ENCODE measurements at places on chromosomes 12 and 14.

DNA sequence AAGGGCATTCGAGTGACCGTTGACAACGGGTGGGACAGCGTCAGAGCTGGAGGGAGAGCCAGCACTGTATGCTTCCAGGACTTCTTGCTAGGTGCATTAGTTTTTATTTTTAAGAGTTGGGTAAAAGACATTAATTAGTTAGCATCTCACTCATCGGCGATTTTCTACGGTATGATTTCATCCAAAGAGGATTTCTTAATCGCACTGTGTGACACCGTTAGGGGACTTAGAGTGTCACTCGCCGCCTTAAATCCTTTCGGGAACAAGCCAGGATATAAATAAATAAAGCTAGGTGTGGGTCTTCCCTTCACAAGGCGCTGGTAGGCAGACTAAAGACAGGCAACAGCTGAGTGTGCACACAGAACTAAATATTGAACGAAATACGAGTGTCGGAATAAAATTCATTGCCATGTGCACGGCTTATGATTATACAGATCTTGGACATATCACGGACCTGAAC is 869 bp upstream of the NOVA1 start:
- DNase-seq, result no peak

DNA sequence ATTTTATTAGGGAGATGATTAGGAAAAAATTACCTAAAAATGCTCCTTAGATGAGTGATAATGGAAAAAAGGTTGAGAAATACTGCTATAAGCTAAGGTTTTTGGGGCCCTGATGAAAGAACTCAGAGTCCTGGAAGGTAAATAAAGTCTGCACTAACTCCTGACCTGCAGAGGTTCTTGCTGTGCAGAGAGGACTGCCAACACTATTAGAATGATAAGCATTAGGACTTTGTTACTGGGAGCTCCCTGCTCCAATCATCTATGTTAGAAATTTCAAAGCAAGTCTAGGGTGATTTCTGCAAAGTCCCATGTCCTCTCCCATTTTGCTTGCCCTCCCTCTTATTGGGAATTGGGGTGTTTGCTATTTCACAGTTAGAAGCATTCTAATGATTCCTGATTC is 112.2 kb downstream of the SMOC1 start:
- no peak for DNase-seq

DNA sequence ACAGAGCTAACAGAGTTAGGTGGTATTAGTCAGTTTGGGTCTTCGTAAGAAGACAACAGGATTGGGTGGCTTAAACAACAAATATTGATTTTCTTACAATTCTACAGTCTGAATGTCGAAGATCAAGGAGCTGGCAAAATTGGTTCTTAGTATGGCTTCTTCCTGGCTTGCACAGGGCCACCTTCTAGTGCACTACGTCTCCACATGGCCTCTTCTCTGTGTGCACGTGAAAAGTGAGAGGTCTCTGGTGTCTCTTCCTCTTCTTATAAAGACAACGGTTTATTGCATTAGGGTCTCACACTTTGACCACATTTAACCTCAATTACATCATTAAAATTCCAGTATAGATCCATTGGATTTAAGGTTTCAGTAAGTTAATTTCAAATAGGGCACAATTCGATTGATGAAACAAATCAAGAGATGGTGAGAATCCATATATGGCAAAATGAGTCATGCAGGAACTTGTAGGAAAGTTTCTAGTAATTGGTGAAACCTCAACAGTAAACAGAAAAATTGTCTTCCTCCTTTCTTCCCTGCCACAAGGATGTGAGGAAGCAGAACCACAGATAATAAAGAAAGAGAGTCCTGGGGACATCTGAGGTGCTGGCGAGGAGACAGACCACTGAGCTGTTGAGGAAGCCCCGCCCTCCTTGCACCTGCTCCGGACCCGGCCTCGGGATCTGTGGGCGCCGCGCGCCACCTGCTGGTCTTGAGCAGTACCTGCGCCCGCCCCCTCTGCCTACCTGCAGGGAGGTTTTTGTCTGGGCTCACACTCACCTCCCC is 846.7 kb downstream of the TMEM121 start:
- no peak for DNase-seq

GRCh38 chr12:76586764-76587395 is 27.3 kb upstream of the OSBPL8 start:
- no peak for DNase-seq

- DNase-seq, result peak; percentile 88
These were observed 206.2 kb upstream of the RGS6 start for GRCh38 chr14:71725922-71726579.

DNA sequence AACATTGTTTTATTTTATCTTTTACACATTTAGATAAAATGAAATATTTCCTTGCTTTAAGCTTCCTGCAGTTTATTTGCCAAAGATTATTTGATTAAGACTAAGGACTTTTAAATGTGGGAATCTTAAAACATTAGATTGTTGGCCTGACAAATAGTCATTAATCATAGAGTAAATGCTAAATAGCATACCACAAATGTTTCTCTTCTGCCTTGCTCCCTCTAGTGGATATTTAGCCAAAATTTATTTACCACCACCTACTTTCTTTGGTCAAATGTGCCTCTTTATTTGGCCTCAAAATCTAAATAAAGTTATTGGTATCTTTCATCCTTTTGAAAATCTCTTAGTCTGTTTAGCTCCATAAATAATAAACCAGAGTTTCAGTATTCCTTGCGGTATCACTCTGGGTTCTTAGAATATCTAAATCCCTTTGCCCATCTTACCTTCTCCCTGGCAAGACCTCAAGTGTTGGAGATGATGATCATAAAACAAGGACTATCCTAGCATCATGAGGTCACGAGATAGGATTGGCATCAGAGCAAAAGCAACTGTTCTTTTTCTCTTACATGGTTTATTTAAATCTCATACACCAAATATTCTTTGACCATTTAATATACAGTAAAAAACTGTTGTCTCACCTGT is 150.6 kb upstream of the AEBP2 start:
- no peak for DNase-seq

GRCh38 chr12:25859976-25860375 is 98.5 kb upstream of the RASSF8 start:
- no peak for DNase-seq

DNA sequence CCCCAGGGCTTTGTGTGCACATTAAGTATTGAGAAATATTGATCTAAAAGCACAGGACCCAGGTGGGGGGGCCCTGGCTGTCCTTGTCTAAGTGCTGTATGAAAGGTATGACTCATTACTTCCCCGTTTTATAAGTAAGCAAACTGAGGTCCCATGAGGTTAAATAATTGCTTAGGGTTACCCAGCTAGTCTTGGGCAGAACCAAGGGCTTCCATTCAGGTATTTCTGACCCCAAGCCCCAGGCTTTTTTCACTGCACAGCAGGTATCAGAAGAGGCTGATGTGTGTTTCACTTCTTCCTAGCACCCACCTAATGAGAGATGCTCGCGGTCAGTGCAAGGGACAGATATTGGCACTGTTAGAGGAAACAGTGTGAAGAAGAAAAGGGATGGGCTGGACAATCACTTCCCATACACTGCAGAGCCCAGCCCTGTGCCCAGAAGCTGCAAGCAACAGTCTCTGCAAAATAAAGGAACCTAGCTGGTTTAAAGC is 4.7 kb upstream of the TC2N start:
- no peak for DNase-seq

- DNase-seq, result no peak
These were observed 17.8 kb upstream of the MEG3 start for GRCh38 chr14:100807979-100808734.

GRCh38 chr12:124680863-124681778 is 113.7 kb upstream of the NCOR2 start:
- peak; percentile 94 for DNase-seq

DNA sequence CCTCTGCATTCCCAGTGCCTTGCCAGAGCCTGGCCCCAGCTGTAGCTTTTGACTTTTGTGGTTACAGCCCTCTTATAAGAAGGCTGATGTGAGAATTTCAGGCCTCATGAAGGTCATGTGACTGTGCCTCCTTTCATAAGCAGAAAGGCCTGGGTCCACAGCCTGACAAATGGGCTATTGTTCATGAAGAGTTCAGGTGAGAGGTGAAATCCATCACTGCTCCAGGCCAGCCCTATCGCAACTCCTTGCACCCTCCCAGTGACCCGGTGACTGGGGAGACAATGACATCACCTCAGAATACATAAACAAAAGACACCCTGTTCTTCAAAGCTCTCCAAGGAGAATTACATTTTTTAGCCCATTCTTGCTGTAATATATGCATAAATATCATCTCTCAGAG is 321.5 kb downstream of the PCNX1 start:
- DNase-seq, result peak; percentile 22

GRCh38 chr12:8989413-8989812 is at the start of gene KLRG1:
TSS of gene KLRG1 (plus strand) at chr12:8989546. CDS start at chr12:8989636, 90 bp downstream.
- DNase-seq, result no peak

DNA sequence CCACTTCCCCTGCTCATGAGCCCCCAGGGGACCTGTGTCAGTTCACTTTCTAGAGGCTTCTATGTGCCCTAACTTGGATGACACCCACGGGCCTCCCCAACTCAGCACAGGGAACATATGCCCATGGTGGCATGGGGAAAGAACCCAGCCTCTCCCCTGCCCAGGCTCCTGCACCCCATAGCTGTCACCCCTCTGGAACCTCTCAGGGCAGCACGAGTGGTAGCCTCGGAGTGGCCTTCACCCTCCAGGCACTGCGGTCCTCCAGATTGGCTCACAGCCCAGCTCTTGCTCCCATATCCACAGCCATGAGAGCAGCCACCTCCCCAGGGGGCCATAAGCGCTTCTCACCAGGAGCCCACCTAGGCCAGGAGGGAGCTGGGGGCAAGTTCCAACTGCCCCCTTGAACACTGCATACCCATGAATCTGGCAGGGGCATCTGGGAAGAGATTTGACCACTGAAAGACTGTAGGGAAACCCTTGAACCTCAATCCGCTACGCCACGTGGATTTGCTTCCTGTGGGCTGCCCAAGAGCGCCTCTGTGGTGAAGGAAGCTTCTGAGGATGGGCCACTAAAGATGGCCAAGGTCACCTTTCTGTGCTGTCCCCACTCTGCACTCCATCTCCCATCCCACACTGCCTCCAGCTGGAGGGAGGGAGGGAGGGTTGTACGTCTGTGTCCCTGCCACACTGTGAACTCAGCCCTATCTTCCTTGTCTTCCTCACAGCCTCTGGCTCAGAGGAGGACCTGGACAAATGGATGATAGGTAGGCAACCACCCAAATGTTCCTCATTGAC is 11.9 kb downstream of the PLD4 start:
- no peak for DNase-seq

GRCh38 chr12:114431902-114432301 is 26.0 kb upstream of the TBX5 start:
- no peak for DNase-seq

- DNase-seq, result no peak
These were observed 90.8 kb downstream of the SSPN start for GRCh38 chr12:26286186-26286585.

DNA sequence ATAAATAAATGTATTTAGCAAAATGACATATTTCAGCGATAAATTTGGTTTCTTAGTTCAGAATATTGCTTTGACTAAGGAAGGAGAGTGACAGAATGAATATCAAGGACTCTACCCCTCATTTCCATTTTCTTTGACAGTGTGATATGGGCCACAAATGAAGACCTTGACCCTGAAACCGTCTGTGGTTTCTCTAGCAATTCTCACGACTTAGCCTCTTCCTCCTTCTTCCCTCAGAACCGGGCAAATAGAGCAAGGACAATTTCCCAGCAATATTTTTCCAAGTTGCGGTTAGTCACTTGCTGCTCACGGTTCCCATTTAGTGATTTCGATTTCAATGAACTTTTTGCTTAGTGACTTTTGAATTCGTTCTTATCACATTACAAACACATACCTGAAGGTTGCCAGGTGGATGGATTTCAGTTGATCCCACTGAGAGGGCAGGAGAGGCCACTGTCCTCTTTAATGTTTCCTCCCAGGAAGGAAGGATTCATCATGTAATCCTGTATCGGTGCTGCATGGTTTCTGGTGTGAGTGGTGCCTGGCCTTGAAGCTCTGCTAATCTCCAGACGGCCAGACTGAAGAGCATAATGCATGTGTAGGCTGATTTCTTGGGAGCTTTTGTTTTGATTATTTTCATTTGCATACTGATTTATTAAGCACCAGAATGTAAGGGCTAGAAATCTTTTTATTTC is 77.6 kb downstream of the CHST11 start:
- peak; percentile 15 for DNase-seq

- no peak for DNase-seq
These were observed 144.3 kb downstream of the MED13L start for GRCh38 chr12:116133149-116133548.

GRCh38 chr14:86779416-86779815 is 1213.6 kb downstream of the GALC start:
- DNase-seq, result peak; percentile 76

- no peak for DNase-seq
These were observed 102.2 kb downstream of the PRKAB1 start for GRCh38 chr12:119770146-119770545.

GRCh38 chr12:27012239-27012981 is 1.8 kb downstream of the TM7SF3 start:
- DNase-seq, result no peak

DNA sequence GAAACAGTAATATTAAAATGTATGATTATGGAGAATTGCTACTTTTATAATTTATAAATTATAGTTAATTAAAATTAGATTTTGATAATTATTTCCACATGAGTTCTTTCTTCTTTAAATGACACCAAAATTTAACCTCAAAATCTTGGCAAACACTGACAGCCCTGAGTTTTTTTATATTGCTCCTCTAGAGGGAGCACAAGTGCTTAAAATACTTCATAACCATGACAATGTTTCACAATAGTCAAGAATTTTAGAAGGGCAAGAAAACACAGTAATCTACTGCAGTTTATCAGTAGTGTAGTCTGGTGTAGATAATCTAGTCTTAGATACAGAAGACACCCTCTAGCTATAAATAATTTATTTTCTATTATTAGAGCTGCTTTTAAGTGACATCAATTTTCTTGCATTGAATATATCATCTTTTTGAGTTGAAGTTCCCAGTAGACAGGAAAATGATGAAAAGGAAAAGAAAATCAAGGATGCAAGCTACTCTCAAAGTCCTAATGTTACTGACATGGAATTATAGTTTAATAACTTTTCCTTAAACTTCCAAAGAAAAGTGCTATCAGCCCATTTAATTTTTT is 14.3 kb upstream of the PTGER2 start:
- DNase-seq, result peak; percentile 74

DNA sequence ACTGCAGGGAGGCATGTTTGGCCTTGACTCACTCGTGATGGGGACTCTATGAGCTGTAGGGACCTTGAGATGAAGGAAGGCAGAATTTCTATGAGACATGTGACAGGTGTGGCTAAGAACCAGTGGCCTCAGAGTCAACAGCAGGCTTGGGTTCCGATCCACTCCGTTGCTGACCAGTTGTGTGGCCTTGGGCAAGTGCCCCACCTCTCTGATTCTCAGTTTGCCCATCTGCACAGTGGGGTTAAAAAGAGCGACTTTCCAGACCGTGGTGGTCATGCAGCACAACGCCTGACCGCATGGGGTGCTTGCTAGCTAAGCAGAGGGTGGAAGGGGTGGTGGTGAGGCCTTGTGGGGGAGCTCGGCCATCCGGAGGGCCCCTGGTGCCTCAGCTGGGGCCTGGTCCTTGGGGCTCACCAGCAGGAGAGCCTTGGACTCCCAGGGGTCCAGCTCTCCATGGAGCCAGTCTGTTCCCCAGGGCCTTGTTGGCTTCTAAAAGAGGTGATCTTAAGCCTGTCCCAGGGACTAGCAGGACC is 18.5 kb downstream of the PAPLN start:
- DNase-seq, result no peak

All from foreskin fibroblast (primary cell).